ENCODE measurements at places on chromosomes 6 and 20.
A peak's percentile ranks its signal among the peaks of the same experiment; 100 is the strongest.

GRCh38 chr6:126701676-126702560 lies 362.0 kb downstream of the CENPW start:
- DNase-seq, result no peak

DNA sequence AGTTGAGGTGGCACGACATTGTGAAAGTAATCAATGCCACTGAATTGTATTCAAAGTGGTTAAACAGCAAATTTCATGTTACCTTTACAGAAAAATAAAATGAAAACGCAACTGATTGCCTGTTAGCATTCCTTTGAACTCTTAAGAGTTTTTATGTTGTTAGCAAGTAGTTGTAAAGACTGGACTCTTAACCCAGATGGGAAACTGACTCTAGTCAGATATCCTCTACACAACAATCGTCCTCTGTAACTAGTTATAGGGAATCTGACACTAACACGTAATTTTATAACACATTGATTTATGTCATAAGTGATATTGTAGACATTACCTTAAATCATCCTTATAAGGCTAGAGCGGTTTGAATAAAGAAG lies 3.0 kb upstream of the FBXO9 start:
- no peak for DNase-seq

DNA sequence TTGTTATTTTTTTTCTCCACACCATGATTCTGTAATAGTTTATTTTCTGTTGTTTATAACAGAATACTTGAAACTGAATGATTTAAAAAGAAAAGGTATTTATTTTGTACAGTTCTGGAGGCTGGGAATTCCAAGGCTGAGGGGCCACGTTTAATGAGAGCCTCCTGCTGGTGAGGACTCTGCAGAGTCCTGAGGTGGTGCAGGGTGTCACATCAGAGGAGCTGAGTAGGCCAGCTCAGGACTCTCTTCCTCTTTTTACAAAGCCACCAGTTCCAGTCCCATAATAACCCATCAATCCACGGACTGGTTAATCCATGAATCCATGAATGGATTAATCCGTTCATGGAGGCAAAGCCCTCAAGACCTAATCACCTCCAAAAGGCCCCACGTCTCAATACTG lies 71.6 kb downstream of the TFAP2A start:
- no peak for DNase-seq

DNA sequence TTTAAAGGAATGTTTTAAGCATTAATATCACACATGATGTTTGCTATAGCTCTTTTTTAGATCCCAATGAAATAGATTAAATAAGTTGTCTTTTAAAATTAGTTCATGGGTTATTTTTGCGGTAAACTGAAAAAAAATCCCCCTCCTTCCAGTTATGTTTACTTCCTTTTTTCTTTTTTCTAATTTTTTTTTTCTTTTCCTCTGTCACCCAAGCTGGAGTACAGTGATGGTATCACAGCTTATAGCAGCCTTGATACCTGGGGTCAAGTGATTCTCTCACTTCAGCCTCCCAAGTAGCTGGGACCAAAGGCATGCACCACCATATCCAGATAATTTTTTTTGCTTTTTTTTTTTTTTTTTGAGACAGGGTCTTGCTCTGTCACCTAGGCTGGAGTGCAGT lies 17.8 kb upstream of the SCAF8 start:
- peak; percentile 22 for DNase-seq

DNA sequence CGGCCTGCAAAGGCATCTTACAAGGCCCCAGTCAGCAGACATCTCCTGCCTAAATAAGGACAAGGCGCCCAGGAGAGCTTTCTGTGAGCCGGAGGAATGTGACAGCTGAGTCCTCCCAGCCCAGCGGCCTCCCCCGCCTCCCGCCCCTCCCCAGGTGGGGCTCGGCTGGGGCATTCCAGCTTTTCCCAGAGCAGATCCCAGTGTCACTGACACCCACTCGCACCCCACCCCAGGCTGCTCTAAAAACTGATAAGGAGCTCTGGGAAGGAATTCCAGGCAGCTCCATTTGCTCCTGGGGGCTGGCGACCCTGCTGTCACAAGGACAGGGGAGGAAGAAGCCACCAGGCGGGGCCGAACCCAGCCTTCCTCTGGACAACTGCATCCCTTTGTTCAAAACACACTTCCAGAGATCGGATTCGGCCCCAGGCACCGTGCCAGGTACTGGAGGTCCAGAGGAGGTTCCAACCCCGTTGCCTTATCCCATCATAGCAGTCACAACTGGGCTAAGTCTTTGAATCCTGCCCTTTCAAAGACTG lies 49.7 kb downstream of the JPH2 start:
- DNase-seq, result no peak

DNA sequence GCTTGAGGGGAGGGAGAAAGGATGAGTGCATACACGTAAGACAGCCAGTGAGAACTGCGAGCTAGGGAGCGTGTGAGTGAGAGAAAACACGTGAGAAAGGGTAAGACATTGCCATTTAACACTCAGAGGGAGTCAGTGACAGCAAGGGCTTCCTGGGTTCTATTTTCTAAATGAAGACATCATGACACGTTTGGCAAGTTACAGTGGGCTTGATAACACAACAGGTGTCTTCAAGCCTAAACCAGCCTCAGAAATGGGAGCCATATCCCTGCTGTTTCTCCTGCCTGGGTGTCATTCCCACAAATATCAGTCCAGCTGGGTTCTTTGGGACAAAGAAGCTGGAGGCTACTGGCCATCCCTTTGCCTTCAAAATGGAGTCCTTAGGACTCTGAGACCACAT lies 16.9 kb upstream of the MOCS1 start:
- DNase-seq, result no peak

GRCh38 chr20:21571841-21572690 lies 58.2 kb upstream of the NKX2-2 start:
- no peak for DNase-seq

- peak; percentile 30 for DNase-seq
These were observed 8.6 kb downstream of the SNX9 start for GRCh38 chr6:157831424-157832249.

GRCh38 chr6:139370283-139370998 lies 4.0 kb downstream of the CITED2 start:
- no peak for DNase-seq

Measured in inflammatory macrophage treated with lipopolysaccharide for 4 hours (primary cell).